Glomerular endothelial cell (primary cell): ENCODE measurements at places on chromosomes 1 and 21. TPM values are rescaled to one million over a fixed set of nuclear protein-coding genes. Genes with fewer than 3 reads are reported as not detected.

- no peak for DNase-seq
These were observed 32.5 kb downstream of the OR6Y1 start for GRCh38 chr1:158521666-158522058.

GRCh38 chr1:234647245-234647644, 37.3 kb upstream of the IRF2BP2 start:
- no peak for DNase-seq

- DNase-seq: no peak
These were observed 82.1 kb downstream of the TTC3 start for GRCh38 chr21:37155186-37155585.

DNA sequence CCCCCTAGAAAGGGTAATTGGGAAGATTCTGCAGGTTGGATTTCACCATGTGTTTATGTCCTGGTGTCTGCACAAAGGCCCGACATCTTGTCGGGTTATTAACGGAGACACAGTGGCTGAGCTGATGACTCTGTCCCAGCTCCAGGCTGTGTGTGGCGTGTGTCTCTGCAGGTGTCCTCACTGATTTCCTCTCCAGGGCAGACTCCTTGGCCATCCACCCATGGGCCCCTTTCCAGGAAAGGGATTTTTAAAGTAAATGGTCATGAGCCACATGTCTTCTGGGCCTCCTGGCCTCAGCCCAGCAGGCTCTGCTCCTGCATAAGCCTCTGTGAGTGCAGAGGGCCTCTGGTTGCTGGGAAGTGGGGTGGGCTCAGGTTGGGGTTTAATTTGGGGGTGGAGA, 418.7 kb upstream of the VAMP3 start:
- no peak for DNase-seq

The CYP4Z1 gene
- not detected in 2 replicates for total RNA-seq

- no peak for DNase-seq
These were observed 607 bp upstream of the LGR6 start for GRCh38 chr1:202192770-202193613.
